ENCODE measurements at places on chromosomes 6 and 20.

DNA sequence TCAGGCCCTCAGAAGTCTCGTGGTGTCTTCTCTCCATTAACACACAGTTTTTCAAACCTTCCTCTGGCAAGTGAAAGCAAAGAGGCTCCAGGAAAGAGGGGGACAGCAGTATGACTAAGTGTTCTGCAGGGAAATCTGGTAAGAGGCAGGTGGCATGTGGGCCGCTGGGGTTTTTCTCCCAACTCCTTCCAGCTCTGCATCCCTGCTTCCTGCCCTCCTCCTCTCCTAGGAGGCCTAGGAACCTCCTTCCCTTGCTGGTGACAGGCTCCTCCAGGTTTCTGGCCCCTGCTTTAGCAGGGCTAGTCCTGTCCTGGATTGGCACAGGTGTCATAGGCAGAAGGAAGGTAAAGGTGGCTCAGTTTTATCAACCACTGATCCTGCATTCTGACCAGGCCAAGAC is 7.6 kb upstream of the ITCH start:
- no peak for DNase-seq

DNA sequence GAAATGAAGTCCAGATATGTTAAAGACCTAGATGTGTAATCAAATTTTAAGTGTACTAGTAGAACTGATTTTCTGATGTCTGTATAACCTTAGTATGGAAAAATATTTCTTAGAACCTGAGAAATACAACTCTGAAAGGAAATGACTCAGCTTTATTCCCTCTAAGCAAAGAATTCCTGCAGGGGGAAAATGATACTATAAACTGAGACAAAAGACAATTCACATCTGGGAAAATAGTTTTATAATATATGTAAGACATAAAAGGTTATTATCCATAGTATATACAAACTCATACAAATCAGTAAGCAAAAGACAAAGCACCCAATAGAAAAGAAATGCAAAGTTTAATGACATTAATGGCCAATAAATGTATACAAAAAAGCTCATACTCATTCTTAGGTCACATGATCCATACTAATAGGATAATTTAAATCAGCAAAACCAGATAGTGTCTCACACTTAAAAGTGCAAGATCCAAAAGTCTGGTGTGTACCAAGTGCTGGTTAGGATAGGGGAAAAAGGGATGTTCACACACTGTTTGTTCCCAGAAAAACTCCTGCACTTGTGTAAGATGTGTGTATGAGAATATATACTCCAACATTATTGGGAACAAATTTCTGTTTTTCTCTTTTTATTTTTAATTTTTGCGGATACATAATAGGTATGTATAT is 22.6 kb downstream of the RNF217 start:
- DNase-seq = no peak

DNA sequence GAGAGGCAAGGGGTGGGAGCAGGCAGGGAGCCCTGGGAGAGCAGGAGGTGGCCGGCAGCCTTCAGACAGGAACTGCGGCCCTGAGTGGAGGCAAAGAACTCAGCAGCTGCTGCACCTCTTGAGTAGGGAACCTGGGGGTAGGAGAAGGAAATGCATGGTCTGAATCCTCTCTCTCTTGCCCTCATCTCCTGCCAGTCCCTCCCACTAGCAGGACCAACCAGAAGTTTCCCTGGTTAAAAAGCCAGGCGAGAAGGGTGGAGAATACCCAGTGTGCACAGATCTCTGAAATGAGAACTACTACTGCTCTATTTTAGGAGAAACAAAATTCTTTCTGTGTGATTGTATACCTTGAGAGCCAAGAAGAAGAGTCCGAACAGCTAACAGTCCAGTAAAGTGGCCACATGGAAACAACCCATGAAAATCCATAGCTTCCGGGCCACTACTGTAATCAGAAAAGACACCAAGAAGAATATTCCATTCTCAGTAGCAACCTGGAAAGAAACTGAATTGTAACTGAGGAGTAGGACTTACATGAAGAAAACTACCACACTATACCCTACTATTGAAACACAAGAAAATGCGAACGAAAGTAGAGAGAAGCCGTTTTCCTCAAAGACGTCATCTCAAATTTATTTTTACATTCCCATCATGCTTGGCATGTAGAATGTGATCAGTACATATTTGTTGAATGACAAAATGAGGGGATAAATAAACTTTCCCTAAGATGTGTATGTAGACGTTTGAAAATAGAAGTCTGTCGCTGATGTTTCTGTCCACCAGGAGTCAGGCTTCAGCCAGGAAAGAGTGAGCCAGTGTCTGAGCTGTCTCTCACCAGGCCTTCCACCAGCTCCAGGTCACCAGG is 25.6 kb downstream of the WRNIP1 start:
- DNase-seq = no peak

GRCh38 chr20:31710423-31711108 is 12.1 kb downstream of the BCL2L1 start:
- DNase-seq = no peak

GRCh38 chr6:134662077-134662700 is 287.7 kb downstream of the ALDH8A1 start:
- DNase-seq = no peak

DNA sequence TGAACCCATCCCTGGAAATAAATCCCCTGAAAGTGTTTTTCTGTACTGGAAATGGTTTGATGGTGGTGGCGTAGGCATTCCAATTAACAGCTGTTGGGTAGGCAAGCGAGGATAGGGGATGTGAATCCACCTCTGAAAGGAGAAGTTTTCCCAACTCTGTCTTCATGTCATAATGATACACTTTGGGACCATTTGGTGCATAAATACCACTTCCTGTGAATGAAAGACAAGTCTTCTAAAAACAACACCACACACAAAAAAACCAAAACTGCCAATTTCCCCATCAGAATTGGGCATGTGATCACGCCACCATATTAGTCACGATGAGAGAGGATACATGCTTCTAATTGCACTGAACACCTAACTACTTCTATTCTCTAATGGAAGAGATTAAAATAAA is 6.4 kb downstream of the VNN2 start:
- no peak for DNase-seq

- DNase-seq = no peak
Observed at GRCh38 chr20:9447182-9447581, 67.2 kb upstream of the LAMP5 start.

- DNase-seq = no peak
Observed at GRCh38 chr6:52877168-52877567, 32.3 kb downstream of the GSTA3 start.

DNA sequence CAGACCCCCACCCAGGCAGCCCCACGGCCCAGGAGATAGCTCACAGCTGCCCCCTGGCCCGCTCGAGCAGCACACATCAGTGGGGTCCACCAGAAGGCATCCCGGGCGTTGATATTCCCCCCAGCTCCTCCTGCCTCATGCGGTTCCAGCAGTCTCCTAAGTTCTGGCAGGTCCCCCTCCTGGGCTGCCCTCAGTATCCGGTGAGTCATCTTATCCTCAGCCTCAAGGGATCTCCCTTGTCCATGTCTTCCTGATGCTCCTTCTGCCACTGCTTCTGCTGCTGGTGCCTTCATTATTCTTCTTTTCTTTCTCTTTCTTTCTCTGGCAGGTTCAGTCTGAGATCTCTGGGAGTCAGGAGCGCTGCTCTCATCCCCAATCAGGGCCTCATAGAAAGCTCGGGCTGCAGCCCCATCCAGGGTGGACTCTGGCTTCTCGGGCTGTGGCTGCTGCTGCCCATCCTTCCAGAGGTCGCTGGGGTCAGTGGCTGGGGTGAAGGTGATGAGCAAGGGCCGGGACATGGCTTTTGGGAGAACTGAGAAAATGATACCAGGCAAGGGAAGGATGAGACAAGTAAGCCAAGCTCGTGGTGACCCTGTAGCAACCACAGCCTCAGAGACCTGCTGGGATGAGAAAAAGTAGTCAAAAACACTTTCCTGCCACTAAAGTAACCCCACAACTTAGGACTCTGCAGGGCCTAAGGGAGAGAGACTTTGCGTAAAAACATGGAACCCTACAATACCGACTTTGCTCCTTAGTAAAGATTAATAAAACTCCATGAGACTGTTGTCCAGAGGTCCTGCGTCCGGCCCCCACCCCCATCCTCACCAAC is 622 bp downstream of the GPANK1 start:
- DNase-seq = no peak

Data from cortex of kidney (tissue), 1 donor.